PC-3 (cell line): ENCODE measurements at places on chromosomes 3 and 15. TPM values are rescaled to one million over a fixed set of nuclear protein-coding genes. Genes with fewer than 3 reads are reported as not detected.

PLA2G4D gene
- 0.17 and 0.55 TPM in 2 replicates for total RNA-seq

GASK1A gene
- total RNA-seq: 1.9 and 2.5 TPM in 2 replicates

DNA sequence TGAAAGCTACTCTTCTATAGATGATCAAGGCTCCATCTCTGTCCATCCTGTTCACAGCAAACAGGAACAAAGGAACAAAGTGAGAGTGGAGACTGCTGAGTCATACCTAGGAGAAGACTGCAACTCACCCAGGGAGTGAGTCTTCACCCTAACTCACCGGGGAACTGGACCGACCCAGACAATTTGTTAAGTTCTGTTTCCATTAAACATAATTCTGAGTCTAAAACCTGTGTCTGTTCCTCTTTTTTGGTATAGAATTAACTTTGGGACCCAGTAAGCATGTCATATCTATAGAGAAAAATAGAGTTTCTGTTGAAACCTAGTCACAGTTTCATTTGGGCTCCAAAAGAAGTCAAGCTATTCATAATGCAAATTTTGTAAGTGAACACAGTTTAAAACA lies 21.6 kb downstream of the CCDC80 start:
- peak; percentile 32 for DNase-seq

- no peak for DNase-seq
These were observed 215.5 kb upstream of the BHLHE40 start for GRCh38 chr3:4763604-4764247.

ESYT3 gene
- total RNA-seq: 1.6 TPM in 2 replicates

DNA sequence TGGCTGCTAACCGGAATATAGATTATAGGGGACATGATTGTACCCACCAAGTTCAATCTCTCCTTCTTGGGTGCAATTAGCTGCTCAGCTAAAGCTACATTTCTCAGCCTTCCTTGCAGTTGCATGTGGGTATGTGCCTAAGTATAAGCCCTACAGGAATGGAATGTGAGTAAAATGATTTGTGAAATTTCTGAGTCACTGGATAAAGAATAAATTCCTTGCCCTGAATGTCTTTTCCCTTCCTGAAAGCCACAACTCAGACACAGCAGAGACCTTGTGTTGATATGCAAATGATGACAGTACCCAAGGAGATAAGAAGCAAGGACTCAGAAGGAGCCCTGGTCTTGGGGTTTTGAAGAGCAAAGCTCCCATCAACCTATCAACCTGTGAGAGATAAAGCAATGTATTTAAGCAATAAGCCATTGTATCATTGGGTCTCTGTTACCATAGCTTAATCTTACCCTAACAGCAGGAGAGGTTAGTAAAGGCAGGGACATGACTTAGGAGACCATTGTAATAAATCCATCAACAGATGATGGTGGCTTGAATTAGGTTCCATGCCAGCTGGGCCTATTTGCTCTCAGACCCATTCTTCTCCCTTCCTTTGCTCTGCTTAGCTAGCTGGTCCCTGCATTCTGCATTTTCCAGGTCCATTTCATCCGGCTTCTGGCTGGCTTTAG lies 25.6 kb upstream of the ZNF280D start:
- DNase-seq: peak; percentile 48

- peak; percentile 1 for DNase-seq
These were observed 65.5 kb upstream of the C3orf49 start for GRCh38 chr3:63753567-63753966.

- DNase-seq: no peak
These were observed 48.4 kb downstream of the SLC2A2 start for GRCh38 chr3:170977949-170978745.

CD200R1 gene
- total RNA-seq: not detected in 2 replicates

OR5K1 gene
- total RNA-seq: not detected in 2 replicates

DNA sequence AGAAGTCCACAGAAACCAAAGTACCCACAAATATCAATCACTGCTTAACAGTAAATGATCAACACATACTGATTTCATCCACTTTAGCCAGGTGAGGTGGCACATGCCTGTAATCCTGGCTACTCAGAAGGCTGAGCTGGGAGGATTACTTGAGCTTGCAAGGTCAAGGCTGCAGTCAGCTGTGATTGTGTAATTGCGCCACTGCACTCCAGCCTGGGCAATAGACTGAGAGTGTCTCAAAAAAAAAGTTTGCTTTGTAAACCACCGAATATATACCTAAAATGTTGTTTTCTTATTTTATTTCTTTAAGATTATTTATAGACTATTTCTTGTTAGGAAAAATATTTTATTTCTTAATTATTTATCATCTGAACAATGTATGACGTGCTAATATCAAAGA lies 8.7 kb upstream of the ATP13A4 start:
- no peak for DNase-seq

CAND2 gene
- 2.4 and 4.8 TPM in 2 replicates for total RNA-seq

GOLGA6L1 gene
- total RNA-seq: not detected in 2 replicates

ZPLD1 gene
- 0.15 TPM in 1 of 2 replicates, not detected in the other for total RNA-seq

DNA sequence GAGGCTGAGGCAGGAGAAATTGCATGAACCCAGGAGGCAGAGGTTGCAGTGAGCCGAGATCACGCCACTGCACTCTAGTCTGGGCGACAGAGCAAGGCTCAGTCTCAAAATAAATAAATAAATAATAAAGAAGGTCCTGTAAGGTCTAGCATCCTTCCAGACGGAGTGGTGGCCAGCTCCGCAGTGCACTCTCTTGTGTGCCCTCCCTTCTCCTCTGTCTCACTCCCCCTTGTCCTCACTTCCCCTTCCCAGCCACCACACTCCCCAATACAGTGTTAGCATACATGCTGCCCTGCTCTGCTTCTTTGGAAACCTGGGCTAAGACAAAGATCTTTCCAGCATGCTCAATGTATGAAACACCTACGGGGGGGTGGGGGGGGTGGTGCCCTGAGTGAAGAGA lies 3.4 kb upstream of the CLN6 start:
- no peak for DNase-seq

- DNase-seq: peak; percentile 37
These were observed 33.9 kb upstream of the CDCP1 start for GRCh38 chr3:45180051-45180450.

GRCh38 chr3:166071-166470 lies 30.5 kb upstream of the CHL1 start:
- DNase-seq: no peak

GRCh38 chr15:63243101-63243500 lies 34.3 kb upstream of the APH1B start:
- no peak for DNase-seq

- no peak for DNase-seq
These were observed 93.1 kb downstream of the BTD start for GRCh38 chr3:15694628-15695027.

- peak; percentile 93 for DNase-seq
These were observed 31.9 kb downstream of the SH3BP5 start for GRCh38 chr3:15300323-15301078.

SPESP1 gene
- total RNA-seq: not detected in 2 replicates

DNA sequence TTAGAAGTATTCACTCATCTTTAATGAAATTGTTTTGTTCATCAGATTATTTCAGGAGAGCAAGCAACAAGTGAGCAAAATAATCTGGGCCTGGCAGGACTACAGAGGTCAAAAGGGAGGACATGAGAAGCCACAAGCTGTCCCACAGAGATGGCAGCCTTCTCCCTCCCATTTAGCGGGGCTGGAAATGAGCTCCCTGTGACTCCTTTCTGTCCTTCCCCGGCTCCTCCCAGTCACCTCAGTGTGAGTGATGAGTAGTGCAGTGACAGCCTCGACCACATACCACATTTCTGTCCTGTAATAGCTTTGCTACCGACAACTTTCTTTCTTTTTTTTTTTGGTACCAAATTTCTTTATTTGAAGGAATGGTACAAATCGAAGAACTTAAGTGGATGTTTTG lies 38.0 kb downstream of the RAB7A start:
- DNase-seq: no peak

GRCh38 chr3:130934442-130935089 lies 40.7 kb downstream of the ATP2C1 start:
- no peak for DNase-seq

DNA sequence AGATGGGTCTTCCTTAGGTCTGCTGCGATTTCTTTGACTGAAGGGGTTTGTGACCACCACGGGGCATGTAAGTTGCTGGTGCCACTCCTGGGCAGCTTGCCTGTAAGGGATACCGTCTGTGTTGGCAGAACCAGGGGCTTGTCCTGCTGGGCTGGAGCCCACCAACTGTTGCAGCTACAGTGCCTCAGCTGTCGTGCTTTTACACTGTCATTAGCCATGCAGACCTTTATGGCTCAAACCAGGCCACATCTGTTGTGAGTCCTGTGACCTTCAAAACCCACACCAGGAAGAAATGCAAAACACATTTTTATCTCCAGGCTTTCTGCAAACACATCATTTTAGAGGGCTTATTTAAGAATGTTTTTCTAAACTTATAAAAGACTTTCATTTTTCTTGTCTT lies 168.7 kb downstream of the PTPRG start:
- DNase-seq: no peak

DNA sequence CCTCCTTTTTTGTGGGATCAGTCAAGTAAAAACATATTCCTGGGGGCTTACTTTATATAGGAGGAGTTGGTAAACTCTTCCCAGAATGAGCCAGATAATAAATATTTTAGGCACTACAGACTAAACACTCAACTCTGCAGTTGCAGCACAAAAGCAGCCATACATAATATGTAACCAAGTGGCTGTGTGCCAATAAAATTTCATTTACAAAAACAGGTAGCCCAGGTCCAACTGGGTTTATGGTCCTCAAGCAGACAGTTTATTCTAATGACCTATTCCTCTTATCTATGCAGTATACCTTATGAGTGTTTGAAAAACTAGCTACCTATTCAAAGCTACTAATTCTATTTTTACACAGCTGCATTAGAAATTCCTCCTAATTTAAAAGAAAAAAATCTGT lies 61.8 kb downstream of the FAIM start:
- DNase-seq: no peak

GRCh38 chr3:45665101-45665572 lies 24.1 kb upstream of the SACM1L start:
- peak; percentile 74 for DNase-seq

TTLL13 gene
- total RNA-seq: not detected in 2 replicates

CPLX3 gene
- not detected in 2 replicates for total RNA-seq

FOXB1 gene
- not detected in 2 replicates for total RNA-seq

GRCh38 chr3:41846850-41847249 lies 115.1 kb downstream of the ULK4 start:
- no peak for DNase-seq

DNA sequence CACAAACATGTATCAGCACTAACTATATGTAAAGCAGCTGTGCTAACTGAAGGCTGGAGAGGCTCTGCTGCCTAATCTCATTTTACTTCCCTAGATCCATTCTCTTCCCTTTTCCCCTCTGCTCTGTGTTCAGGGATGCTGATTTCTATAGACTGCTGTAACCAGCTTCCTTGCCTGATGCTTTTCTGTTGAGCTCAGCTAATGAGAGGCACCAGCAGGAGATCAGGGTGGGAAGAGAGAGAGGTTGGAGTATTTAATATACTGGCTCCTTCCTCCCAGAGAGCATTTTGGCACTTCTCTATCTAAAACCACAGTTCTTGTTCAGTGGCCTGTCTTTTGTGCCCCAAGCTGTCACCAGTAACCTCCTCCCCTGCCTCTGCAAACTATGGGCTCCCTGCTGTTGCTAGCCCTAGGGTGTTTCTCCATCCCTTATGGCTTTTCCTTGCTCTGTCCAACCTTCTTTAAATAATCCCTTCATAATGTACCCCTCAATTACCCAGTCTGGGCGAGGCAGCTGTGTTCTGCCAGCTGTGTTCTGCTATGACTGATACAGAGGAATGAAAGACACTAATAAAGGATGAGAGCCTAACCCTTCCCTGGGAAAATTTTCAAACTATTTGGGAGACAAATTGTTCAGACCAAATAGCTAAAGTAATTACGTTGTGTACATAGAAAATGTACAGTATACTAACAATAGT lies 69.5 kb downstream of the CADPS start:
- DNase-seq: no peak

GRCh38 chr15:86555939-86556338 lies 476.3 kb downstream of the AGBL1 start:
- DNase-seq: peak; percentile 19

HEG1 gene
- total RNA-seq: 1.2 and 3.2 TPM in 2 replicates

DNA sequence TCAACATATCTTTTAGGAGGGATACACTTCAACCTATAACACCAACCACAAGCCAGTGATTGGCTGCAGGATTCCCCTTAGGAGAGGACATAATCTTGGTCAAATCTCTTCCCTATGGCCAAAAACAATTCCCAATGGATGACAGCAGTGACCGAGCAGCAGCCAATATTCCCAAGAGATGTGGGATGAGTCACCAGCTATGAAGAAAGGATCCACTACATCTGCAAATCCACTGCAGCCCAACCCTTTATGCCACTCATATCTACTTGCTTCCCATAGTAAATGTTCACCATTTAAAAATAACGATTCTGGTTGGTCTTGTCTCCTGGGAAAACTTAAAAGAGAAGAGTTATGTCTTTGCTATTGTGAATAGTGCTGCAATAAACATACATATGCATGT lies 4.5 kb upstream of the IQCF5 start:
- DNase-seq: peak; percentile 27

DNA sequence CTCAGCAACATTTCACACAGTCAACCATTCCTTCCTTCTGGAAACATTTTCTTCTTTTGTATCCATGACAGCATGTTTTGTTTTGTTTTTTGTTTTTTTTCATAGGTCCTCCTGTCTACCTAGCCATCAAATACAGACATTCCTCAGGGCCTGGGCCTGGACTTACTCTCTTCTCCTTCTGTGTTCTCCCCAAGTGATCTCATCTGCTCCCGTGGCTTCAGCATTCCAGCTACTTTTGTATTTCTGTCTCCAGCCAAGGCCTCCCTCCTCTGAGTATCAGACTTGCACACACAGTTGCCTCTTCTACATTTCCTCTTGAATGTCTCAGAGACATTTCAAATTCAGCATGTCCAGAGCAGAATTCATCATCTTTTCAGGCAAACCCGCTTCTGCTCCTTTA lies 82.4 kb downstream of the HCN4 start:
- no peak for DNase-seq

GRCh38 chr3:125398952-125399351 lies 23.8 kb upstream of the ZNF148 start:
- peak; percentile 20 for DNase-seq

DNA sequence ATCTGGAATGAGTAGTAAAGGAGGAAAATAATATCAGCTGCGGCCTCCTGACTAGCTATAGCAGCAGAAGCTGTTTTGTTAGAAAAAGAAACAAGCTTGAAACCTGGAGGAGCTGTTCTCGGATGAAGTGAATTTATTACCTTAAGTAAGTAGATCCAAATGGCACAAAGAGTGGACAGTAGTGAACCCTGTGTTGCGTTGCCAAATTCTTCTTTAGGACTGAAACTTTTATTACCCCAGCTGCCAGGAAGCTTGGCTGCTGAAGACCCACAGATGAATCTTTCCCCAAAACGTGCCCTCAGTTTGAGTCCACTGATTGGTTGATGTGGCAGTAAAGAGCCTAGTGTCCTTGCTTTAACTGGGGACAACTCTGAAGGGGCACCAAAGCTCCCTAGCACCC lies 366.8 kb upstream of the GBE1 start:
- no peak for DNase-seq

DNA sequence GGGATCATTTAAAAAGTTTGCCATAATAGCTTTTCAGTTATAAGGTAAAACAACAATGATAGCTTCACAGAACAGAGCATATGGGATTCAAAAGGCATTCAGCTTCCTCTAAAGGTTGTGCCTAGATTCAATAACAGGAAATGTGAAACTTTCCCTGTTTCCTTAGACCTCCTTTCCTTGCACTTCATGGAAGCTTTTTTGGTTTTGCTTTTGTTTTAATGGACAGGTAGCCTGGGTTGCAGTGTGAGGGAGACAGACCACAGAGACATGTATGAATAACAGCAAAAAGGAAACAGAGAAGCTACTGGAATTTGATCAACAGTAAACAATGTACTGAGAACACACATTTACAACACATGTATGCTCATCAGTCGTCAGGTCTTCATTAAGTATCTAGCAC lies 2.3 kb upstream of the TNFAIP8L3 start:
- DNase-seq: no peak

LDHAL6B gene
- total RNA-seq: not detected in 2 replicates
